Activated naive CD8-positive, alpha-beta T cell treated with anti-CD3 and anti-CD28 coated beads, Interleukin-2, amount 50 U/mL, for 16 hours (primary cell): ENCODE measurements at places on chromosomes 3 and 15.

GRCh38 chr3:196287090-196287439, 461 bp downstream of the PCYT1A start:
- DNase-seq: no peak

DNA sequence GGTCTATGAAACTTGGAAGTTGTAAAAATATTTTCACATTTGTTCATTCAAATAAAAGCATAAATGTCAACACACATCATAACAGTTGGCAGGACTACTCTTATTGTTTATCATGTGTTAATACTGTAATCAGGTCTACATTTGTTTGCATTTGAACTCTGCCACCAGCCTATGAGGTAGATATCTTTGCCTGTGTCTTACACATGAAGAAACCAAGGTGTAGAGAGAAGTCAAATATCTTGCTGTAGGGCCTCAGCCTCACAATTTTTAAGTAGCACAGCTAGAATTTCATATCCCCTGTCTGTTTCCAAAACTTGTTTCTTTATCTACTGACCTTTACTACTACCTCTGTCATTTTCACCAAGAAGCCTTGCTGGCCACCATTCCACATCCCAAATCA, 161.9 kb downstream of the ZIC4 start:
- no peak for DNase-seq

- DNase-seq: no peak
Measured at GRCh38 chr3:190811775-190812480, 50.6 kb downstream of the GMNC start.

- no peak for DNase-seq
Measured at GRCh38 chr3:167978486-167978885, 117.2 kb downstream of the GOLIM4 start.

DNA sequence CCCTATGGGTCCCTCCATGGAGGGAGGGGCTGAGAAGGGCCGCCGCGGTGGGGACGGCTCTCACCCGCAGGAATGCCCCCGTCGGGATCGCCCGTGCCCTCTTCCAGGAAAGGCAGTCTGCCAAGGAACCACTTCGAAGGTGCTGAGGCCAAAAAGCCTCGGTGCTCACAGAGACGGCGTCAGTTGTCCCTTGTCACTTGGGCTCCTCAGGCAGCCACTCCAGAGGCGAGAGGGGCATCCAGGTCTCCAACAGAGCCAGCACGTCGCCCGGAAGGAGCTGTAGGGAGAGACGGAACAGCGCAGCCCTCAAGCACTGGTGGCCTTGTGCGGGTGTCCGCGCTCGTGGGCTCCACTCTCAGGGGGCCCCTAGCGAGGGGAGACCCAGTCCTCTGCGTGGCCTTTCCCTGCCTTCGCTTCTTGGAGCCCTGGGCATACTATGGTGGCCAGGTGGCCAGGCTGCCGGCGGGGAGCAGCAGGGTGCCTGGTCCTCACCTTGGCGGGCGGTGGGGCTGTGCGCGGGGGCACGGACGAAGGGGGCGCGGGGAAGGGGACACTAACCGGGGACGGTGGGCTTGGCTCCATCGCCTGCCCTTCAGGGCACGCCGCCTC, 994 bp downstream of the MESP1 start:
- no peak for DNase-seq

GRCh38 chr3:89606151-89606550, 498.7 kb downstream of the EPHA3 start:
- no peak for DNase-seq

GRCh38 chr15:75843678-75844581, 683 bp downstream of the UBE2Q2 start:
- peak; percentile 5 for DNase-seq

- no peak for DNase-seq
Measured at GRCh38 chr3:79383402-79384012, 384.3 kb downstream of the ROBO1 start.

DNA sequence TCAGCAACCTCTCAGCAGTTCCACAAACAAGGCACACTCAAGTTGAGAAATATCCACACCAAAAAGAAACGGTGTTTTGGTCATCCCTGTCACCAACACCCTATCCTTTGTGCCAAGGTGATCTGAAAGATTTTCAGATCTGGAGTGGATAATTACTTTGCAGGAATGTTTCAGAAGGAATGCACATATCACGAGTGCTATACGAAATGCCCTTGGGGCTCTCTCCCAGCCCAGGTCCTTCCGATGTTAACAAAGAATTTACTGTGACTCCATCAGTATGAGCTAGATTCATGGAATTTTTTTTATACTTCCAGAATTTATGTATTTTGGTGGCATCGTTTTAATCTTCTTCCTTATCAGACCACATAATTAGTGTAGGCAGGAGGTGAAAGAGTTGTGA, 105.0 kb downstream of the GRM7 start:
- no peak for DNase-seq

DNA sequence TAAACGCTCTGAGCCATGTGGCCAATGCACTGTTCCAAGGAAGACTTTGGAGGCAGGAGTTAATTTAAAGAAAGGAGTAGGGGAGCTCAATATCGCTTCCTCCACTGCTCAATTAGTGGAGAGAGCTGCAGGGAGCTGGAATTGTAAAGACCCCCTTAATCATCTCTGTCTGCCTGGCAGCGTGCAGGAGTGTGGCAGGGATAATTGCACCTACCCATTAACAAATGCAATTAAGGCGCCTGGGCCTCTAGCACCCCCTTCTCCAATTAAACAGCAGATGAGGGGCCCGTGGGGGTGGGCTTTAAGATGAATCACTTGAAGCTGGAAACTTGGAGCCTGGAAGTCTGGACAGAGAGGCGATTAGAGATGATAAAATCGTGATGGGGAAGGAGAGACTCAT, 61.7 kb upstream of the GLCE start:
- DNase-seq: no peak

DNA sequence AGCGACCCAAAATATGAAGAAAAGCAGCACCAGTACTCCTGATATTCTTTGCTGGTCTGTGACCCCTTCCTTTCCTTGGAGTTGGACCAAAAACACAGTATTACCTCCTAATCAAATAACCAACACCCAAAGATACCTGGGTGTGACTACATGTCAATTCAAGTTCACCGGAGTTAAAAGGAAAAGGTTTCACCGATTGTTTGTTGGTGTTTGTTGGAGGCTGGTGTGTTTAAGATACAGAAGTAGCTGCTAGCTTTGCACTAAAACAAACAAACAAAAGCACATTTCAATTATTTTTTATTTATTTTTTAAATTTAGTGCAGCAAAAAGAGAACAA, 81.5 kb downstream of the MYO1E start:
- no peak for DNase-seq

DNA sequence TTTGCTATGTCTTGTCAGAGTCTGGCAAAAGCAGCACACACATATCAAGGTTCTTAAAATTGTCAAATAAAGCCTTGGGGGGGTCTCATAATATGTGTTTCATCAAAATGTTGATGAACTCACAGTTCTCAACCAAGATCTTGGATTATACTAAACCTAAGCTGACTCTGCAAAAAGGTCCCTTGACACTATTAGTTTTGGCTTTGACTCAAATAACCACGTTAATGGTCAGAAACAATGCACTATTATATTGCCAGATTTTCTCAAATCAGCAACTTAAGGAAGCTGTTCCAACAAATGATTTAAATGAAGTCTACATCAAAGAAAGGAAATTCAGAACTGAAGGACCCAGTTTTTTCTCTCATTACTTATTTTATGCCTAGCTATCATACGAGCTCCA, 1063.9 kb downstream of the ROBO1 start:
- DNase-seq: no peak

DNA sequence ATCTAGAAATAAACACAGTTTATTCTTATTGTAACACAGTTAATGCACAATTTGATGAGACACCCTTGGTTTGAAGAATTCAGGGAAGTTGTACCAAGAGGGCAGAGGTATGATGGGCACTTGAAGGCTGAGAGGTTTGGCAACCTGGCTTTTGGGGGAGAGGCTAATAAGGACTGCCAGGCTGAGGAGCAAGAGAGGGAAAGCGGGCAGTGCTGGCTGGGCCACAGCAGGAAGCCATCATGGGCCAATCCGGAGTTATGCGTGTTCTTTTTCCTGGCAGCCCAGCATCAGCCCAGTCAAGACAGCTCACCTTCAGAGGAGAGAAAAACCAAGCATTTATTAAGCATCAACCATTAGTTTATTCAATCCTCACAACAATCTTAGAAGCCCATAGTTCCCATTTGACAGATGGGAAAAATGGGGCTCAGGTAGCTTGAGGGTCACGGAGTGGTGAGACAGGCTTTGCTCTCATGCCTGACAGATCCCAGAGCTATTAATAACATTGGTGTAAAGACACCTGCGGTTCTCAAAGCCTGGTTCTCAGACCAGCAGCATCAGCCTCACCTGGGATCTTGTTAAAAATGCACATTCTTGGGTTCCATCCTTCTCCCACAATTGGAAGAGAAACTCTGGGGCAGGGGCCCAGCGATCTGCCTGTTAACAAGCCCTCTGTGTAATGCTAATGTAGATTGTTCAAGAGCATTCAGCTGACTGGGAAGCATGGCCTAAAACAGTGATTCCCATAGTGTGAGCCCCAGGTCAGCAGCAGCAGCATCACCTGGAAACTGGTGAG, 183.7 kb downstream of the NTRK3 start:
- no peak for DNase-seq

DNA sequence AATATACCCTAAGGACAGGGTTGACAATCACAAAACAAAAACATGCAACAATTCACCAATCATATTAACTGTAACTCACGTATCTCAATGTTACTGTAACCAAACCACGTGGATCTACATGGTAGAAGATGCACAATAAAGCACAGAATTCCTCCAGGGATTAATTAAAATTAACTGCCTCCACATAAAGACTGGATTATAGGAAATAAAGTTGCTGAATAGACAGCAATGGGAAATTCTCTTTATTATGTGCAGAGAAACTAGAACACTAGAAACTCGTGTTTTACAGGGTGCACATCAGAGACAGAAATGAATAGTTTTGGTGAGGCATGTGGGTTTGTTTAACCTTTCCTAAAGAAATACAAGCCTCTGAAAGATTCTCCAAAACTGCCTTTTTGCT, 696.3 kb downstream of the EPHA3 start:
- no peak for DNase-seq

GRCh38 chr15:45891766-45892165, 256.9 kb downstream of the SQOR start:
- DNase-seq: no peak

- no peak for DNase-seq
Measured at GRCh38 chr3:15051531-15051930, 13.6 kb downstream of the MRPS25 start.

DNA sequence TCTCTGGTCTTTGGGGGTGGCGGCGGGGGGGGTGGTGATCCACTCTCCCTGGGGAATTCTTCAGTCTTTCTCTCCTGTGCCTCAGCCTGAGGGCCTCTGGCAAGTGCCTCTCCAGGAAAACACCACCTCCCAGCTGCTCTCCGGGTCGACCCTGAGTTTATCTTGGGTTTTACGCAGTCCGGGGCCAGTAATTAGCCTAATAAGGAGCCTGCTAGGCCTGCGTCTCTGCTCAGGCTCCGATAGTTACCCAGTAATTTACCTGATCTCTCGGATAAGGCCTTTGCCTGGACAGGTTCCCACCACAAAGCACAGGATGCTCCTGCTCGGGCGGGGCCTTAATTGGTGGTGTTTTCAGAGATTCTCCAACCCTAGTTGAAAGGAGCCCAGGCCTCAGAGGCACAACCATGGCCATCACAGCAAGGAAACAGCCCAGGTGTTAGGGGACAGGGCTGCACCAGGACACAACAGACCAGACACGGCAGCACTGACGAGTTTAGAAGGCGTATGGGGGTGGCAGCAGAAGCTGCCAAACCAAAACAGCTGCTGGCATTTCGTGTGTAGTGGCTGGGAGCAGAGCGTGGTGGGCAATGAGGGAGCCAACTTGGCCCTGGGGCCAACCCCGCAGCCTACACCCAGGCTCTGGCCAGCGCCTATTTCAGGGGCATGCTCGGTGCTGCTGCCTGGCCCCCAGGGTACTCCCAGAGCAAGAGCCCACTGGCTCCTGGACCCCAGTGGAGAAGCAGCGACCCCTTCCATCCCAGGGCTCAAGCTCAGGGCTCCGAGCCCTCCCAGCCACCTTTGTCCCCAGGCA, 71.4 kb downstream of the KLF13 start:
- DNase-seq: no peak

DNA sequence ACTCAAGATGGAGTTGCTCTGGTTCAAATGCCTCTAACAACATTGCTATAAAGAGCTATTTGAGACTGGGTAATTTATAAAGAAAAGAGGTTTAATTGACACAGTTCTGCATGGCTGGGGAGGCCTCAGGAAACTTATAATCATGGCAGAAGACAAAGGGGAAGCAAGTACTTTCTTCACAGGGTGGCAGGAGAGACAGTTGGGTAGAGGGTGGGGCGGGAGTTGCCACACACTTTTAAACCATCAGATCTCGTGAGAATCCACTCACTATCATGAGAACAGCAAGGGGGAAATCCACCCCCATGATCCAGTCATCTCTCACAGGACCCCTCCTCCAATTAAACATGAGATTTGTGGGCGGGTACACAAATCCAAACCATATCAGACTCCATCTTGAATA, 30.7 kb downstream of the MAP2K5 start:
- no peak for DNase-seq

DNA sequence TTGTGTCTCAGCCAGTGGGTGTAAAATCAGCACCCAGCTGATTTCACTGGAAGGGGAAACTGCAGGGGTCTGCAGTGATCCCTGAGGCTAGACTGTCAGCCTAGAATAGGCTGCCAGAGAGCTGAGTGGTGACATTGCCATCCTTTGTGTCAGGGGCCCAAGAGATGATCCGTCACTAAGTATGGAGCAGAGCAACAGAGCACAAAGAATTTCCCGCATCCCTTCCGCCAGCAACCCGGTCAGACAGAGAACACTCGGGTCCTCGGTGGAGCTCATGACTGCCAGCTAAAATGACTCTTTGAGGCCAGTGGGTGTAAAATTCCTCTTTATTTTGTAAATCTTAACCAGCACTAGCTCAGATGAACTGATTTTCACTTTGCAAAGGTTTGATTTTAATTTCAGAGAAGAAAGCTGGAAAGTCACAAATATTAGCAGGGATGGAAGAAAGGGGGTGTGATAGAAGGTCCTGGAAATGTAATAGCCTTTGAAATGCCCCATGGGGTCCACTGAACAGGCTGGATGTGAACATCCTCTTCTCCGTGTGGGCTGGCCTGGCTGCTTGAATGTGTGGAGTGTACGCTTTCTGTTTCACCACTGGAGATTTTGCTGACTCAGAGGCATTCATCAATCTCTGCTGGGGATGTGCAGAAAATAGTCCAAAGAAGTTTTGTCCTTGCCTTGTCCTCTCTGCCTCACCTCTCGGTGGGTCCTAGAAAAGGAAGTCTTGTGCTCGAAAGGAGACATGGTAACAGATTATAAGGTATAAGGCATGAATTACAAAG, 138.8 kb downstream of the SV2B start:
- no peak for DNase-seq

DNA sequence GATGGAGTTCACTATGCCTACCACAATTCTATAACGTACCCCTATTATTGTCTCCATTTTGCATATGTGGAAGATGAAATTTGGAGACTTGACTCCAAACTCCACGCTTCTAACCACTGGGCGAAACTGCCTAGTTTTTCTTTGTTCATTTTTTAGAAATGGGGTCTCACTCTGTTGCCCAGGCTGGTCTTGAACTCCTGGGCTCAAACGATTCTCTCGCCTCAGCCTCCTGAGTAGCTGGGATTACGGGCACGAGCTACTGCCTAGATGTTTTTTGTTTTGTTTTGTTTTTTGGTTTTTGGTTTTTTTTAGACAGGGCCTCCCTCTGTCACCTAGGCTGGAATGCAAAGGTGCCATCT, 584 bp upstream of the RPL32 start:
- DNase-seq: no peak

GRCh38 chr3:108092501-108092900, 1.7 kb upstream of the CD47 start:
- no peak for DNase-seq
